Heart right ventricle (tissue), 16 donors: ENCODE measurements at places on chromosomes 4 and X.

DNA sequence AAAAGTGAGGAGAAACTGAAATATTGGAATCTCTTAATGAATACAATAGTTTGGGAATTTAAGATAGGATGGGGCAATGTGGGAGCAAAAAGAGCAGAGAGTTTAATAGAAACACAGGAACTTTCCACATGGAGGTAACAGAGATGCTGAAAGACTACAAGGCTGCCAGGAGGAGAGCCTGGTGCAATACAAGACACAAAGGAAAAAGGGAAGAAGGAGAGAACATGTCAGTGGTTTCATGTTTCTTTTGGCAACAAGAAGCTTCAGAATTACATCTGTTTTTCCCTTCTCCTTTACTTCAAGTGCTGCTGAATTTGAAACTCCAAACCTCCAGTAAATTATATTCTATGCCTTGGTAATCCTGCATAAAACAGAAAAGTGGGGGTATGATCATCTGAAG lies 474.3 kb downstream of the FAT4 start:
- no peak for DNase-seq

DNA sequence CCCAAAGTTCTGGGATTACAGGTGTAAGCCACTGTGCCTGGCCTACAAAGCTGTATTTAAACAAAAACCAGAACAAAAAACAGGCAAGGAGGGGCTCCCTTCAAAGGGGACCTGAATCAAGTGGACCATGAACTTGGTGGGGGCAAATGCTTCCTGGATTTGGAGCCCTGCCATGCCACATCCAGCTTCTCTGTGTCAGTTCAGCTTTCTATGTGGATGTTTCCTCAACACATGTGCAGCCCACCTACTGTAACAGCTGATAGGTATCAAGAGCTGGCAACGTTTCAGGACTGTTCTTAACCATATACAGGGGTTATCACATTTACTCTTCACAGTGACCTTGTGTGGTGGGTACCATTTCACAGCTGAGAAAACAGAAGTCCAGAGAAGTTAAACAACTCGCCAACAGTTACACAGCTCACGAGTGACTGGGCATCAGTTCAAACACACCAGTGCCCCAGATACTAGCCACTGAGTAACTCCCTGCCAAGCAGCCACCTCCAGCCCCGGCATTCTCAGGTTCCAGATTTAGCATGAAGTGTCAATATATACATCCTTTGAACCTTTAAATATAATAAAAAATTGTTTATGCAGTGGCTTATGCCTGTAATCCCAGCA lies 7.5 kb downstream of the GPR143 start:
- no peak for DNase-seq

GRCh38 chr4:153725831-153726154 lies 34.0 kb downstream of the RNF175 start:
- DNase-seq, result no peak

- DNase-seq, result no peak
Measured at GRCh38 chr4:77037736-77038135, 38.1 kb downstream of the CCNI start.

DNA sequence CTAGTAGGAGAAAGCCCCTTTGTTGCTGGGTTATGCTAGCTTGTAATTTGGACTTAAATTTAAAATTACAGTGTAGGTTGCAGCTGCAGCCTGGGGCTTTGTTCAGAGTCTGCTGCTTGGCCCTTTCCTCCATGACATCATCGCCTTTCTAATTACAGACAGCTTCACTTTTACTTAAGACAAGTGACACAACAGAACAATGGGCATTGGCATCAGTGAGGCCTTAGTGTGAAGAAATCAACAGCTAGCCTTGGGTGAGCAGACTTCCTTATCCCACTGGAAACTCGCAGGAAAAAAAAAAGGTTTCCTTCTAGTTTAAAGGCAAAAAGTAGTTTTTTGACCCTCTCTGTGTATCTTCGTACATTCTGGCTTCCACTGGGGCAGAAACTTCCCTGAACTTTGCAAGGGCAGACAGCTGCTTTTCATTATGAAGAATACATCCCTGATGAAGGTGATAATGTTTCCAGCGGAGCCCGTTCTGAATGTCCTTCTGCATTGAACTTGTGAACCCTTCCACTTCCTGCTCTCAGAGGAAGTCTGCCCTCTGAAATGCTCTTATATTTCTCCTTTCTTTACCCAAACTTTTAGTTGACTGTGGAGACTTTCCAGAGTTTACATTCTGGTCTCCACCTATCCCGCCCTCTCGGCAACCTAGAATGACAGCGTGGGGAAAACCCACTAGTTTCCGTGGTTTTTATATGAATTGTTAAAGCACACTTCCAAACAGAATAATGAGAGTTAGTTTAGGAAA lies 123.2 kb upstream of the FAM9C start:
- no peak for DNase-seq

DNA sequence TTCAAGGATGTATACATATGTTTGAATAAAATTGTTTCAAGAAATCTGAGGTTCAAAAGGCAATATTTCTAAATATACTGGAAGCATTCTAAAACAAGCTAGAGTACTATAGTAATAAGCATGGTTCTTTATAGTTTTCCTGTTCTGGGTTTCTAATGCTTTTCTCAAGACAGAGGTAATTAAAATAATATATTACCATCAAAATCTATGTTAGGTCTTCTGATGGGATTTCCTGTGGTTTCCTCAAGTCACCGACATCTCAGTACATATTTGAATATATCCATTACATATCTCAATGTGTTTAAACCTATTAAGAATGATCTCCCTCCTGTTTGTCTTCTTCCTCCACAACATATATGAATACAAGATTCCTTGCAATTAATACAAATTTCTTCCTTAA lies 25.6 kb downstream of the ARSJ start:
- DNase-seq, result no peak
